ENCODE measurements at places on chromosomes 6 and 20.

DNA sequence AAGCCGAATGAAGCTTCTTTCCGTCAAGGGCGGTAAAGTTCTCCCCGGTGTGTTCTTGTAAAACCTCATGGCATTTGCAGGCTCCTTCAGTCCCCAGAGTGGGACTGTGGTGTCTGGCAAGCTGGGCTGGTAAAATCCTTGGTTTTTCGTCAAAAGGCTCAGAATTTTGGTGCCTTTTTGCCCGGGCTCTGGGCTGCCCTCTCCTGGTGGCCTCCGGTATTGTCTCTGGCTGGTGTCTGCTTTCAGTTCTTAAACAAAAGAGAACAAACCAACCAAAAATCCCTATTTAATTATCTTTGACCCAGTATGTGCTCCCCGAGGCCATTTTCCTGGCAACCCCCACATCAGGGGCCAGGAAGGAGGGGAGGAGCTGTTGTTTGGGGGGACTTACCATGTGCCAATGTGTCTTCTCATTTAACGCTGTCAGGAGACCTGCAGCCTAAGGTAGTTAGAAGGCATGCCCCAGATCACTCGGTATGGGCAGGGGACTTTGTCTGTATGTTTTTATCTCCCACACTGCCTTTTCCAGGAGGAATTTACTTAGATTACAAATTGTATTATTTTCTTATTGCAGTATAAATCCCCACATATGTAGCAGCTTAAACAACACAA is 11.1 kb downstream of the CDH4 start:
- no peak for DNase-seq

DNA sequence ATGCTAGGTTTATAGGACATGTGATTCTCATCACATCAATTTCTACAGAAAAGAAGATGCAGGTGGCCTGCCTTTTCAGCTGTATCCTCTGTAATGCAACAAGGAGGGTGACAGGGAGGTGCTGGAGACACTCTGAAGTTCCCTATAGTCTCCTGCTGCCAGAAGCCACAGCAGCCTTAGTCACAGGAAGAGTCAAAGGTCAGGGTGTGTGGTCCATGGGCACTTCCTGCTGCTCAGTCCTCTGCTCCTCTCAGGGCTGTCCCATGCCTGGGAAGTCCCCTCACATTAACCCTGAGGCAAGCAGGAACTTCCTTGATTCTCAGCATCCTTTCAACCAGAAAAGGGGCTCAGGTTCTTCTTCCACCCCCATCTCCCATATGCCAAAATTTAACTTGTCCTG is 144.8 kb upstream of the FOXA2 start:
- DNase-seq, result no peak

- no peak for DNase-seq
These were observed 91.8 kb downstream of the PLEKHG1 start for GRCh38 chr6:150691463-150691862.

DNA sequence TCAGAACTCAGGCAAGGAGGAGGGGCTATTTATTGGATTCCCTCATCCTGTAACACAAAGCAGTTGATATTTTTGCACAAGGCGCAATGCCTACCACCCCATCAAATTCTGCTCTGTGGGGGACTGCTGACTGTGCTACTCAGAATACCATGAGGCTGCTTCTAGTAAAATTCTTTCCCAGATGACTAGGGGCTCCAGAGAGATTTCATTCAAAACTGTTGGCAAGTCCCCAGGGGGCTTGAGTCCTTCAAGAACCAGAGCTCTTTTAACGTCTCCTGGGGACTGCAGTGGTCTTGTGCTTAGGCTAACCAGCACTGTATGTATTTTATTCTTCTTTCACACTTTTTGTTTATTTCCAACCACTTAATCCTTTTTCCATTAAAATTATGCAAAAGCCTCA is 365.9 kb upstream of the AGPAT4 start:
- no peak for DNase-seq
